ENCODE measurements at places on chromosomes 1 and 21.

DNA sequence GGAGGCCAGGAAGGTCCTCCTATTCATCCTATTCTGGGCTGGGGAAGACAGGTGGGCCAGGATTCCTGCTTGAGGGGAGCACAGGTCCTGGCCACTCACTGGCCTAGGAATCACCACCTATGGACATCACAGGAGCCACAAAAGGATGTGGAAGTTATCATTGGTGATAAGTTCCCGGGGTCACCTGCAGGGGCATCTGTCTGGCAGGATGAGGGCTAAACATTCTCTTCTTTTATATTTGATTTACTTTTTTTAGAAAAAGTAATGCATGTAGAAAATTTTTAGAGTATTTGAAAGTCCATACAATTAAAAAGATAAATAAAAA is 33.2 kb upstream of the KIAA0040 start:
- no peak for DNase-seq

- DNase-seq, result peak; percentile 86
Measured at GRCh38 chr1:11650331-11650991, 3.8 kb downstream of the FBXO2 start.

DNA sequence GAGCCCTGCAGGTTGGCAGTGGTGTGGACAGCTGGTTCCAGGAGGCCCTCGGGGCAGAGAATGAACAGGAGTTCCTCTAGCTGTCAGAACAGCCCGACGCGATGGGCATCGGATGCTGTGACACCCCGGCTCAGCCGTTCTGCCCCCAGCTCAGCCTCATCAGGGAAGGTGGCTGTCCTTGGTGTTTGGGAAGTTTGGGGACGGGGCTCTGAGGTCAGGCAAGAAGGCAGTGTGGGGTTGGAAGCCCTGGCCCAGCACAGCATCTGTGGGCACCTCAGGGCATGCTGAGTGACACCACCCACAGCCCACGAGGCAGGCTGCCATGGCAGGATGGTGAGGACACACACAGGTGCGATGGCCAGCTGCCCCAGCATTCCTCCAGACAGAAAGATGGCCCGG is 40.9 kb upstream of the CCDC27 start:
- no peak for DNase-seq

DNA sequence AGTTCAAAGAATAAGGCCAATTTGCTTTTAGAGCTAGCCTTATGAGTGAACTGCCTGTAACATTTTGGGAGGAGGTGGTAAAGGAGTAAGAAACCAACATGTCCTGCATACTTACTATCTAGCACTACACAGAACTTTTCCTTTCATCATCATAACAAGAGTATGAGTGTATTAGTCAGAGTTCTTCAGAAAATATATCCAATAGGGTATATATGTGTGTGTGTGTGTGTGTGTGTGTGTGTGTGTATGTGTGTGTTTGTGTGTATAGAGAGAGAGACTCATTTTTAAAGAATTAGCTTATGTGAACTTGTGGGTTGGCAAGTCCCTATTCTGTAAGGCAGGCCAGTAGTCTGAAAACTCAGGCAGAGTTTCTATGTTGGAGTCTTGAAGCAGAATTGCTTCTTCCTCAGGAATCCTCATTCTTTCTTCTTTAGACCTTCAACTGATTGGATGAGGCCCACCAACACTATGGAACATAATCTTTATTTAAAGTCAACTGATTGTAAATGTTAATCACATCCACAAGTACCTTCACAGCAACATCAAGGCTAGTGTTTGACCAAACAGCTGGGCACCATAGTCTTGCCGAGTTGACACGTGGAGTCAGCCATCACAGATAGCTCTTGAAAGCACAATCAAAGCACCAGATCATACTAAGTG is 121.9 kb downstream of the CYYR1 start:
- no peak for DNase-seq

- DNase-seq, result no peak
Measured at GRCh38 chr1:186740324-186740723, 60.1 kb upstream of the PTGS2 start.

- peak; percentile 42 for DNase-seq
Measured at GRCh38 chr21:34890724-34891612, 158.1 kb downstream of the RUNX1 start.

GRCh38 chr1:224662870-224663269 is 46.8 kb downstream of the CNIH3 start:
- no peak for DNase-seq
